Coronary artery (tissue), 2 donors: ENCODE measurements at places on chromosomes 5 and 9.

- no peak for DNase-seq
Measured at GRCh38 chr5:61184708-61185107, 22.4 kb upstream of the SMIM15 start.

GRCh38 chr9:26775391-26775790, 117.2 kb downstream of the CAAP1 start:
- no peak for DNase-seq

DNA sequence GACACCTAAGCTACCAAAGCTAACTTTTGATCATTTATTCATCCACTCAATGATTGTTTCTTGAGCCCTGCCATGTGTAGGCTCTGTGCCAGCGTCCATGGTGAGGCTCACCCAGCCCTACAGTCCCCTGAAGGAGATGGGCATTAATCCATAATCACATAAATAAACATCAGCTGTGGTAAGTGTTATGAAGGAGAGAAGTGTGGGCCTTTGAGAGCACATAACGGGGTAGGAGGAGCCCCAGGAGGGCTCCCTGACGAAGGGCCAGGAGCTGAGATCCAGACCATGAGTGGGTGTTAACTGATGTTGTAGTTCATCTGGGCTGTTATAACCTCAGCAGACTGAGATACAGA, 53.9 kb upstream of the AFAP1L1 start:
- DNase-seq: no peak

- no peak for DNase-seq
Measured at GRCh38 chr5:62115014-62115413, 191.0 kb upstream of the KIF2A start.

DNA sequence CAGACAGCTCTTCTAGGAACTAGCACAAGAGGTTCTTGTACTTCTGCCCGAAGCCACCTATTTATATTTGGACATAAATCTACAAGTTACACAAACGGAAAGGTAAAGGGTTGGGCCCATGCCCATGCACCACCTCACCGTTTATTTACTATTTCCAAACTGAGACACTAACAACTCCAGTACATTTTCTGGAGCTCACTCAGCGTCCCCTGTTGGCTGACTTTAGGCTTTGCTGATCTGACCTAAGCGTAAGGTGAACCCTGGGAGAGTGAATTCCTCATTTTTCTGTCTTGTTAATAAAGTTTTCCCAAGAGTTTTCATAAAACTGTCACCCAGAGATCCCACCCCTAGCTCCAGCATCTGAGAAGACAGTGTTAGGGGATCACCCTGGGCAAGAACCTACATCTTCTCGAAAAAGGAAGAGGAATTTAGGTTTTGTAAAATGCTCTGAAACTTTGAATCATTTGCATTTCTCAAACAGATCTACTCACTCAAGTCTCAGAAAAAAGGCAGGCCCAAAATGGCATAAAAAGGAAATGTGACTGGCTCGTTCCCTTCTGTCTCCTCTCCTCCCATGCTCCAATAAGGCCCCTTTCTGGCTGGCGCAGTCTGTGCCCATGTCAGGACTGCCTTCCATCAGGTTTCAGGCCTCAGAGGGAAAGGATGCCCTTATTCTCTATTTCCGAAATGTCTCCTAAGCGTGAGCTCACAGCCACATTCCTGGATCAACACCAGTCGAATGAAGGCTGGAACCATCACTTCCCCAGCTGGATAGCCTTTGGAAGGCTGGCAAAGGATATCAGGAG, 201.3 kb downstream of the FANCC start:
- DNase-seq: no peak

- no peak for DNase-seq
Measured at GRCh38 chr9:71737455-71737854, 30.9 kb downstream of the CEMIP2 start.

DNA sequence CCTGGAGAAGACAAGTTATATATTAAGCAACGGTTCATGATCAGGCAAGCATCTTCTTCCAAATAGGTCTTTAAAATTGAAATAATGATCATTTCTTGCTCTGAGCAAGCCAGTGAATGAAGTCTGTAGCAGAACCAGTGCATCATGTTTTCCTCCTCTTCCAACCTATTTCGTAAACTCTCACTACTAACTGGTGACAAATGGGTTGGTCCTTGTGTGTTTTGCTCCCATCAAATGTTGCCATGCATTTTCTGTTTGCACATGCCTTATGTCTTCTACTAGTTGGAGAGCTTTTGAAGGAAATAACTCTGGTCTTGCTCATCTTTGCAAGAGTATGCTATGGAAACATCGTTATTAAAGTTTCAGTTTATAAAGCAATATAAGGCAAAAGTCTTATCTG, 37.2 kb upstream of the SPDL1 start:
- no peak for DNase-seq

DNA sequence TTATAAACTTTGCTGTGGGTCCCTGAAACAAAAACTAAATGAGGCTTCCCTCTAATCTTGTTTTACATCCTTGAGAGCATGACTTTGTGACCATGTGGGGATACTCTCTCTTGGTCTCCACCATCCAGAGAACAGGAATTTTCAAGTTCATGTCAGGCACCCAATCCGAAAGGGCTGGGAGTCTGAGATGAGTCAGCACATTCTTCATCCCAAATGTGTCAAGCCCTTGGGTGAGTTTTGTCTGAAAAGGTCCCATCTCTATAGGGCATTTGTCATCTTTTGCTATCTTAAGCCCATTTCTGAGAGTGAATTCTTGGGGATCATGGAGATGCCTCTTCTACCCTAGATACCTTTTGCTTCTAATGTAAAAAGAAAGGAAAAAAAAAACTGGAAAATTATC, 26.9 kb upstream of the RAPGEF6 start:
- DNase-seq: no peak

GRCh38 chr9:83219924-83220438, 157.0 kb upstream of the RASEF start:
- no peak for DNase-seq

DNA sequence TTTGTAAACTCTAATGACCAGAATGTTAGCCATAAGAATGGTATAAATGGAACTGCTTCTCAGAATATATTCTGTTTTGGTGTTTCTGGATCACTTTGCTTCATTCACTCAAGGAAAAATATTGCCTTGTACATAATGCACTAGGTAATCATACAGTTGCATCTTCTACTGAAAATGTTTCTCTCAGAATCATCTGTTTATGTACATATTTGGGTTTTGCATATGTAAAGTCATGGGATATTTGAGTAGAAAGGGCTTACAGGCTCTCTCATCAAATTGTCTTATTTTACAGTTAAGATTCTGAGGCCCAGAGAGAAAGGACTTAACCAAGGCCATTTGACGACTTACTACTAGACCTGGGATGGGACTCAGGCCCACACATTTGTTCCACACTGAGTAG, 97.8 kb upstream of the PALM2AKAP2 start:
- no peak for DNase-seq

GRCh38 chr9:79695531-79696175, 123.9 kb downstream of the TLE4 start:
- DNase-seq: no peak

- no peak for DNase-seq
Measured at GRCh38 chr9:14418941-14419937, 105.3 kb upstream of the NFIB start.

DNA sequence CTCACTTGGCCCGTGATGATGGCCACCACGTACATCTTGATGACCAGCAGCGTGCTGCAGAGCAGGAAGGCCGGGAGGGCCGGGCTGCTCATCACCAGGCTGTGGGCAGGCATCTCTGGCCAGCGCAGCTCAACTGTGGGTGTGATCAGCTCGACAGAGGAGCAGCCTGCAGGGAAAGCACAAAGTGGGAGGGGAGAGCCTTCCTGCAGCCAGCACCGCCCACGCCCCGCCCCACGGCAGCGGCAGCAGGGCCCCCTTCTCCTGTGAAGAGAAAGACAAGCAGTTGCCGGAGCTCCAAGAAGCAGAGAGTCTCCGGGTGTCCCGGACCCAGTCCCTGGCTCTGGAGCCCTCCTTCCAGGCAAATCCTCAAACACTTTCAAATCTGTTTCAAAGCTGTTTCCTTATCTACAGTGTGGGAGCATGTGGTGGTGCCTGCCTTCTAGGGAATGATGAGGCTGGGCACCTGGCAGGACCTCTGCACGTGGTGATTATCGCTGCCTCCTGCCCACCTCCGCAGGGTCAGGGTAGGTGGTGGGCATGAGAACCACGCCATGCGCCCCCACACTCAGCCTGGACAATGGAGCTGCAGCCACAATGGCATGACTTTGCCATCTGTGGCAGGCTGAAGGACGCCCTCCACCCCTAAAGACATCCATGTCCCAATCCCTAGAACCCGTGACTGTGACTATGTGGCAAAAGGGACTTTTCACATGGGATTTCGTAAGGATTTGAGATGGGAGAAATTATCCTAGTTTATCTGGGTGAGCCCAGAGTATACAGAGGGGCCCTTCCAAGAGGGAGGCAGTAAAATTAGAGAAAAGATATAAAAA, at the start of gene PTGES:
TSS of gene PTGES (minus strand) at position 143 of the 830 bp plus-strand sequence. CDS start at position 113, 30 bp downstream.
- DNase-seq: no peak

GRCh38 chr9:94872083-94872833, 145.8 kb downstream of the AOPEP start:
- no peak for DNase-seq

DNA sequence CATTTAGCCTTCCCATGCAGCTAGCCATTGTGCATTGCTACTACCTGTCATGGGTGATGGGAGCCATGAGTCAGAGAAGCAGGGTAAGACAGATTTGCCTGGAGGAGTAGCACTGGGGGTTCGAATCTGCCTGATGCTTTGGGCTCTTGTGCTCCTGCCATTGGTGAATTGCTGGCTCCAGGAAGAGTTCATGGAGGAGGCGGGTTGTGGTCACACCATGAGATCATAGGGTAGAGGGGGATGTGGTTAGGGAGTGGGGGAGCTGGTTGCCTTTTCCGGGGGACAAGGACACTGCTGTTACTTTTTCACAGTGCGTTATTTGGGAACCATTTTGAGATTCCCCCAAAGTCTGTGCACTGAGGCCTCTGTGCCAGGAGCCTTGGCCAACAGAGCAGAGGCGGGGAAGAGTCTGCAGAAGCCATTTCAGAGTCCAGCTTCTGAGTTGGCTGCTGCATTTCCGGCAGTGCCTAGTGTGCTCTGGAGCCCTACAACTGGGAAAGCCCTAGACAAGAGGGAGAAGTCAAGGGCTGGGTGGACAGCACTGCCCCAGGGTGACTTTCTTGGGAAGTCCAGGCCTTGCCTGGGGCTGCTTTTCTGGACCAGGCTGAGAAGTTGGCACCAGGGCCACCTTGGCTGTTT, 6.2 kb downstream of the ANGPTL2 start:
- DNase-seq: no peak

DNA sequence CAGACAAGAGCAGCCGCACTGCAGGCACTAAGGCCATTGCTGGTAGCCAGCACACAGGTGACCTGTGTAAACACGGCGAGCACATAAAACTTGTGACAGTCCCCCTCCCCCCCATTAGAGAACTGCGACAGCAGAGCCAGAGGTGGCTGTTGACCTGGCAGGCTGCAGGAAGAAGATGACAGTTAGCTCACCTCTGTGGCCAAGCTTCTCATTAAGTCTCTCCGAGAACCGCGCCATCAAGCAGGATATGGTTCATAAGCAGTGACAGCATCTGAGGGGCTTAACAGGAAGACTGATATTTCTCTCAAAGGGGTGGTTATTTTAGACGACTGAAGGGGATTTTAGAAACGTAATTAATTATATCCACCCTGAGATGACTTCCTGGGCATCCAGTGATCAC, 5.2 kb downstream of the SURF4 start:
- DNase-seq: no peak

DNA sequence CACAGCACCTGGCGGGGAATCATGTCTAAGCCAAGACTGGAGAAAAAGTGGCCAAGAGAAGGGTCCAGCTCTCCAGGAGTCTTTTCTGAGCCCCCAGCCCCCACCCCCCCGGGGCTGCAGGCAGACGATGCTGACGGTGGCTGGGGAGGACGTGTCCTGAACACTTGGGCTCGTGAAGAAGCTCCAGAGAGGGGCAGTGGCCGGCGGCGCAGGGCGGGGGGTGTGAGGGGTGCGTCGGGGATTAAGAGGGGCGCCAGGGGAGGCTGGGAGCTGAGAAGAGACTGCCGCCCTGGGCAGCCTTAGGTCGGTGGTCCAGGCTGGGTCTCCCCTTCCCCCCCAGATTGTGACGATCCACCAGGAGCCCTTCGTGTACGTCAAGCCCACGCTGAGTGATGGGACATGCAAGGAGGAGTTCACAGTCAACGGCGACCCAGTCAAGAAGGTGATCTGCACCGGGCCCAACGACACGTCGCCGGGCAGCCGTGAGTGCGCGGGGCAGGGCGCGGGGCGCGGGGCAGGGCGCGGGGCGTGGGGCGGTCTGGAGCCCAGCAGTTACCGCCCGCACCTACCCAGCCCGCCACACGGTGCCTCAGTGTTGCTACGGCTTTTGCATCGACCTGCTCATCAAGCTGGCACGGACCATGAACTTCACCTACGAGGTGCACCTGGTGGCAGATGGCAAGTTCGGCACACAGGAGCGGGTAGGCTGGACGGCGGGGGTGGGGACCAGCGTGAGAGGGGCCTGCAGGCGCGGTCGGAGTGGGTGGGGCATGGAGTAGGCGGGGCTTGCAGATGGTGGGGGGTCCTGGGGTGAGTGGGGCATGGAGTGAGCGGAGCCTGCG, 8.9 kb downstream of the LRRC26 start:
- no peak for DNase-seq

GRCh38 chr5:108720391-108720790, 27.3 kb upstream of the FER start:
- no peak for DNase-seq

DNA sequence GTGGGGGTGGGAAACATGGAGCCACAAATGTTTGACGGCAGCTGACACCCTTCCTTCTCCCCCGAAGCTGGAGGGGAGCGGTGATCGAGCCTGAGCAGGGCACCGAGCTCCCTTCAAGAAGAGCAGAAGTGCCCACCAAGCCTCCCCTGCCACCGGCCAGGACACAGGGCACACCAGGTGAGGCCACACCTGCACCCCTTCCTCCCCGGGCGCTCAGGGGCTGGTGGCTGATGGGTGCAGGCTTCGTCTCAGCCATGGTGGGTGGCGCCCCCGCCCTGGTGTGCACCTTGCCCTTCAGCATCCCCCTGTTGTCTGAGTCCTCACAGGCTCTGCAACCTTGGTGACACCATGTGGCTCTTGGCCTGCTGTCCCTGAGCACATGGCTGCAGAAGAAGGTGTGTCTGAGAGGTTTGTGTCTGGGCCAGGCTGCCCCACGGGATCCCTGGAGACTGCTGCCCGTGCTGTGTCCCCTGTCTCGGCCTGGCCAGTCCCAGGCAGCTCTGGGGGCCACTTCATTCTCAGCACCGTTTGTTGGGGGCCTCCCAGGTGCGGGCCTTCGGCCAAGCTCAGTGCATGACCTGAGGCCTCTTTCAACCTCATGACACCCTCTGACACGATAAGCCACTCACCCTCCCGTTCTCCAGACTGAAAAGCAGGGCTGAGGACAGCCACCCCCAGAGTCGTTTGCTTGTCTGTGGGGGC, 11.1 kb downstream of the MAN1B1 start:
- no peak for DNase-seq

GRCh38 chr5:7218141-7218540, 177.8 kb upstream of the ADCY2 start:
- no peak for DNase-seq

DNA sequence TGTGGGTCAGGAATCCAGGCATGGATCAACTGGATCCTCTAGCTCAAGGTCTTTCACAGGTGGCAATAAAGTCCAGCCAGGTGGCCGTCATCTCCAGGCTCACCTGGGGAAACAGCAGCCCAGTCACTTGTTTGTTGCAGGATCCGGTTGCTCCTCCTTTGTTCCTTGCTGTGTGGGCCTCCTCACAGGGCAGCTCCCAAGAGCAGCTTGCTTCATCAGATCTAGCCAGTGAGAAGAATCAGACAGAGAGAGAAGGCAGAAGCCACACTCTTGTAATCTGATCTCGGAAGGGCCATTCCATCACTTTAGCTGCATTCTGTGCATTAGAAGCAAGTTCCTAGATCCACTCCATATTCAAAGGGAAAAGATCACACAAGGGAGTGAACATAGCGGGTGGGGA, 3.2 kb upstream of the HSD17B3 start:
- DNase-seq: no peak
